ENCODE measurements at places on chromosomes 3 and 15.

DNA sequence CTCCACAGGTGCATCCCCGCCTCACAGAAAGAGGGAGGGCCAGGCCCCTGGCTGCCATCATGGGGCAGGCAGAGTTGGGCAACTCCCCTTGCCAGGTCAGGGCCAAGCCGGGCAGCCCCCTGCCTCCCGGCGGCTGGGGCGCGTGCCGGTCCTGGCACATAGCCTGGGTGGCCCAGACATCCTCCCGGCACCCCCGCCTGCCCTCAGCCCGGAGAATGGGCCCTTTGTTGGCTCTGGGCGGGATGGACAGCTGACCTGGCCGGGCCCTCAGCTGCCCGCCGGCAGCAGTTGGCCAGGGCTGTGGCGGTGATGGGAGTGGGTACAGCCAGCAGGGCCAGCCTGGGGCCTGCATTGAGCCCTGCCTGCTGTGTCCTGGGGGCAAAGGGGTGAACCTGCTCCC, 16.5 kb downstream of the PLXNA1 start:
- DNase-seq: no peak

- DNase-seq: no peak
These were observed 49.9 kb downstream of the CLEC3B start for GRCh38 chr3:45075821-45076625.

GRCh38 chr3:101066711-101067129, 73.5 kb upstream of the ABI3BP start:
- DNase-seq: no peak

DNA sequence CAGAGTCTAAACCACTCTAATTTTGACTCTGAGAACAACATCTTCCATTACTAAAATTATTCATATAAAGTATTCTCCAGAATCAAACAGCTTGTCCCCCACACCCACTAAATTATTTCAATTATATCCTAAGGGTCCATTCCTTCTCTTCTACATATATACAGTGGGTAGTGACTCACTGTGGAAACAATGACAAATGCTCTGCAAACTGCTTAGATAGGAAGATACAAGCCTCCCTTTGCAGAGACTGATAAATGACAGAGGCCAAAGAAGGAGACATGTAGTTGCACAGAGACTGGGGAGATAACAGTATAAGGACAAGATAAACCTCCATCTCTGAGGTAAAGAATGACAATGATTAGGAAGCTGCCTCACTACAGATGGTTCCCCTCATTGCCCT, 1087.4 kb downstream of the AGBL1 start:
- DNase-seq: no peak

DNA sequence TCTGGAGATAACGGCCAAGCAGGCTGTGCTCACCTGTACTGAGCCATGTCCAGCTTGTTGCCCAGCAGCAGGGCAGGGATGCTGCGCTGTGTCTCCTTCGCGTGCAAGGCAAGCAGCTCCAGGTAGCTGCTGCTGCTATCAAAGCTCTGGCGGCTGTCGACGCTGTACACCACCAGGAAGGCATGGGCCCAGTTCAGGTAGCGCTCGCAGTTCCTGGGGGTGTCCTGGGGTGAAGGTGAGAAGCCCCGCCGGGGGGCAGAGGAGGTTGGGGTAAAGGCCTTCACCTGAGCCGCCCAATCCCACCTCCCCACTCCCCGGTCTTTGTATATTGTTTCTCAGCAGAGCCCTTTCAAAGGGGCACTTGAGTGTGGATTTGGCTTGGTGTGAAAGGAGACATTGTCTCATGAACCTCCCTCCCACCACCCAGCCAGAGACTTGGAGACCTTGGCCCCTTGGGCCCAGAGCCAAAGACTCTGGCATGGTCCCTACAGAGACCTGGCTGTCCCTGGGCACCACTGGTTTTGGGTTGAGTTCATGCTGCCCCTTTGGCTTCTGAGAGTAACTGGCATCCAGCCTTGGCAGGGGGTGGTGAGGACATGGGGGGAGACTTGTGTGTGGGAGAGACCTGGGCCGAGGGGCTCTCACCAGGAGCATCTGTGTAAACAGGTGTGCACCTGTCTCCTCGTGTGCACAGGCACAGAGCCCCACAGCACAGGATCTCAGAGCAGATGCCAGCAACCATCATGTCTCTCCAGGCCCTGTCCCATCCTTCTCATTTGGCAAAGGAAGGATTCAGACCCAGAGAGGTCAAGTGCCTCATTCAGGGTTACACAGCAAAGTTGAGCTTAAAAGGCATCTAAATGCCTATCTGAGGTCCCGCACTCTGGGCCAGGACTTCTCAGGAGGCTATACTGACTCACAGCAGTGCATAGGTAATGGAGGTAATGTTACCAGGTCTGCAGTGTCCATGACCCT, 9.1 kb downstream of the RASL12 start:
- DNase-seq: no peak

- DNase-seq: no peak
These were observed 124.8 kb downstream of the BDH1 start for GRCh38 chr3:197430934-197431333.

GRCh38 chr3:18841422-18842343, 306.6 kb upstream of the KCNH8 start:
- no peak for DNase-seq

DNA sequence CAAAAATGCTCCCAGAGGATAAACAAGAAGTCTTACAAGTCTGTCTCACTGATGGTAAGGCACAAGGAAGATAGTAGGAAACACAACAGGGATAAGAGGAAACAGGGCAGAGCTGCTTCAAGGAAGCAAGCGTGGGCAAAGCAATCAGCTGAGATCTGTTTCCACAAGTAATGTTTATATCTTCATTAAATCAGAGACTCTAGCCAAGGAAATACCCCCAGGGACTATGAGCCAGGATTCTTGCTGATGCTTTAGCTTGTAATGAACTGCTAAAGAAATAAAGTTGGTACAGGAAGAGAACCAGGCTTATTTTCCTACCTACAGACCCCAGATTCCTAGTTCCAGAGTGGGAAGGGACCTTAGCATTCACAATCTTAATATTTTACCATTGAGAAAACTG, 112.7 kb upstream of the C3orf80 start:
- no peak for DNase-seq

DNA sequence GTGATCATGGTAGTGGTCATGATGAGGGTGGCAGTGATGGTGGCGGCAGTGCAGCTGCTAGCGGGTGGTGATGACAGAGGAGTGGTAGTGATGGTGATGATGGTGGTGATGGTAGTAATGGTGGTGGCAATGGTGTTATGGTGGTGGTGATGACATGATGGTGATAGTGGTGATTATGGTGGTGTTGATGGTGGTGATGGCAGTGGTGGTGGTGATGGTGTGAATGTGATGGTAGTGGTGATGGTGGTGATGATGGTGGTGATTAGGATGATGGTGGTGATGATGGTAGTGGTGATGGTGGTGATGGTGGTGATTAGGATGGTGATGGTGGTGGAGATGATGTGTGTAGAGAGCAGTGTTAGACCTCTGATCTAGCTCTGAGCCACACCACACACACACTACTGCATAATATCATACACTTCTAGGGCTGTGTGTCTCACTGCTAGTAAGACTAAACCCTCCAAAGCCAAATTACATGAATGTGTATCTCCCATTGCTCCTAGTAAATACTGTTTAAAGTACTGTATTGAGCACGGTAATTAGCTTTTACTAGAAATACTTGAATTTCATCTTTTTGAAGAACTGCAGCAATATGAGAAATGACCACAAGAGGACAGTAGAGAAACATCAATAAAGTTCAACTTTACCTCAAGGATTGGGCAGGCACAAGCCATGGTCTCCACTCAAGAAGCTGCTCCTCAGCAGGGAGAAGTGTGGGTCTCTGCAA, 28.8 kb downstream of the TMED3 start:
- DNase-seq: no peak

GRCh38 chr15:99429681-99430081, 136.1 kb upstream of the MEF2A start:
- DNase-seq: no peak

DNA sequence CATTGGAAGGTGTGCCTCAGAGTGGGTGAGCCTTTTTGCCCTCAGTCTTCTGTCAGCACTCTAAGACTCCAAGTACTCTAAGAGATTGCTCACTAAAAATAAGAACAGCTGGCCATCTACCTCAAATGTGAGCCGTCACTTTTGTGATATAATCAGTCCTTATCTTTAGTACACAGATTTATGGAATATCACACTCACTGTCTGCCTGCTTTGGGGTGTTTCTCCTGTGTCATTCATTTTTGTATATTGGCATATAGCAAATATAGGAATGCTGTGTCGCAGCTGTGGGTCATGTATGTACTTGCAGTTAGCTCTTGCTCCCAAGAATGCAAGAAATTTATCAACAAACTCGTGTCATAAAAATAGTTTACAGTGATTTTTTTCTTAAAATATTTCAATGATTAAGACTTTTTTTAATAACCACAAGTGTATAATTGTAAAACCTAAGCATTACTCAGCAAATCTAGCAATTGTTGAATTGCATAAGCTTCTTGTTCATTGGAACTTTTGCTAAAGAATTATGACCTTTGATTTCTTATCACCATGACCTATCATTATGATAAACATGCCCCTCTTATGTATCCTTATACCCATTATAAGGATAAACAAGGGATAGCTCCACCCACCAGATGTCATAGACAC, 18.8 kb downstream of the SETD5 start:
- DNase-seq: no peak

DNA sequence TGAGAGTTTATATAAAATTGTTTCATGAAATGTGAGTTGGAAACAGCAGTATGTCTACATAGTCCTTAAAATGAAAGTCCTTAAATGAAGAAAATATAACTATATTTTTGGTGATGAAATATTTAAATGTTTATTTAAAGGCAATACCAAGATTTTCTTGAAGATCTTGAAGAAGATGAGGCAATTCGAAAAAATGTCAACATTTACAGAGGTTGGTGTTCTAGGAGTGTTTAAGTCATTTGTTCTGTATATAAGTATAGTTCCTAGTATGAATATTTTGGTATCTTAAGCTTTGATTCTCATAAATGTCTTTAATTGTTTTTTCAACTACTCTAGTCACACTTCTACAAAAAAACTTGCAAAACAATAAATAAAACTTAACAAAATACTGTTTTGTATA, 29.0 kb downstream of the NMD3 start:
- DNase-seq: no peak

GRCh38 chr15:49380912-49381311, 42.1 kb upstream of the FGF7 start:
- no peak for DNase-seq

- no peak for DNase-seq
These were observed 239.4 kb upstream of the THRB start for GRCh38 chr3:24734019-24734418.

DNA sequence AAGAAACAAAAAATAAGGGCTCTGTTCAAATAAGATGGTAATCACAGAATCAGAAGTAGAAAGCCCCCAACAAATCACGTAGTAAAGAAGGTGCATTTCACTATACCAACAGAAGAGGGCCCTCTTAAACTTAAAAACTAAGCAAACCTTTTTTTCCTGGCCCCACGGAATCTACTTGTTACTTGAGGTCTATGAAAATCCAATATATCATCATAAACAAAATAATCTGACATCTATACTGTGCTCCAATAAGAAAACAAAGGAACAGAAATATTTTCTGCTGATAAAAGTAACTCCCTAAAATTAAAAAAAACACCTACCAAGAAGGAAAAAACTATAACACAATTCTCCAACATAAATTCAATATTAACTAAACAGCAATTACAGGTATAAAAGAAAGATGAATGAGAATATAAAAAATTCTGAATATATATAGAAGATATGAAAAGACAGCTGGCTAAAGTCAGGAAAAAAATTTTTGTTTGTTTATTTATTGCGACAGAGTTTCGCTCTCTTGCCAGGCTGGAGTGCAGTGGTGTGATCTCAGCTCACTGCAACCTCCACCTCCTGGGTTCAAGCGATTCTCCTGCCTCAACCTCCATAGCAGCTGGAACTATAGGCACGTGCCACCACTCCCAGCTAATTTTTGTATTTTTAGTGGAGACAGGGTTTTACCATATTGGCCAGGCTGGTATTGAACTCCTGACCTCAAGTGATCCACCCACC, 81.8 kb downstream of the CLASP2 start:
- DNase-seq: peak; percentile 7

GRCh38 chr3:184757022-184757651, 45.3 kb upstream of the MAGEF1 start:
- no peak for DNase-seq

DNA sequence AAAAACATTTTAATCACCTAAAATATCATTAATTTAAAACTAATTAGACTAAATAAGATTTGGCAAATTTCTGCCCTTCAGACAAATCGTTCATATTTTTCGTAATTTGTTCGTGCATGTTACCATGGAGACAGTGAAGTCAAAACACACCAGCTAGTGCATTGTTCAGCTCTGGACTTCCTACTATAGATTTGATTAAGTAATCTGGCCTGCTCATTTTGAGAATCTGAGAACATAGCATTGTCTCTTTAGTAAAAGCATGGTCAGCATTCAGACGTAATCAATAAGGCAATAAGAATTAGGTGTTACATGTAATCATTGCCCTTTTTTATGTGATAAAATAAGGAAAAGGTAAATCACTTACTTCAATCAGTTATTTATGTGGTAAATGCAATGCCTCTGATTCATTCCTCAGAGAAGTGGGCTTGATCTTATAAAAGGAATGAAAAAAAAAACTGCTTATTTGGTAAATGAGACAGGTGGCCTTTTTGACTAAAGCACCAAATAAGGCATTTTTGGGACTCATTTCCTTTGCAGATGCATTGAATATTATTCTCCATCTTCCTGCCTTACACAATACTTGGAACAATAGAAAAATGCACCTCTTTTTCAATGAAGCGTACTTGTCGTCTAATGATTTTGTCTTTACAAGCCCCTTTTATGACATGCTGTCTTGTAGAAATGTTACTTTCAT, 84.5 kb upstream of the FNDC3B start:
- DNase-seq: no peak

DNA sequence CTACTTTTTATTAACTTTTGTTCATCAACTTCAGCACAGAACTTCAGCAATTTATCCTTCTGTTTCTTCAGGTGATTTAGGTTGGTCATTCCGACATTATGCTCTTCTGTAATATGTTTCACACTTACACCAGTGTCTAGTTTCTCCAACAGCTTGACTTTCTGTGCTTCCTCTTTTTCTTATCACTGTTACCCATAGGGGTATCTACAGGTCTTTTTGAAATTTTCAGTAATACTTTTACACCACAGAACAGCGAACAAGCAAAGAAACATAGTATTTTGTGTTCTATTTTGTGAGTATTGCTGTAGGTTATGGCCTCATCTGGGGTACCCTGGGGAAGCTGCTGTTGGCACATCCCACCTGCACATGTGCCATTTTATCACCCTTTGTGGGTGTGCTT, 260.7 kb downstream of the NSUN3 start:
- DNase-seq: no peak

- DNase-seq: no peak
These were observed 382 bp upstream of the POMGNT2 start for GRCh38 chr3:43106293-43106628.

- DNase-seq: no peak
These were observed 170.9 kb upstream of the NR2E3 start for GRCh38 chr15:71639471-71639870.

Data from naive B cell (primary cell).